ENCODE measurements at places on chromosomes 7 and 10.

DNA sequence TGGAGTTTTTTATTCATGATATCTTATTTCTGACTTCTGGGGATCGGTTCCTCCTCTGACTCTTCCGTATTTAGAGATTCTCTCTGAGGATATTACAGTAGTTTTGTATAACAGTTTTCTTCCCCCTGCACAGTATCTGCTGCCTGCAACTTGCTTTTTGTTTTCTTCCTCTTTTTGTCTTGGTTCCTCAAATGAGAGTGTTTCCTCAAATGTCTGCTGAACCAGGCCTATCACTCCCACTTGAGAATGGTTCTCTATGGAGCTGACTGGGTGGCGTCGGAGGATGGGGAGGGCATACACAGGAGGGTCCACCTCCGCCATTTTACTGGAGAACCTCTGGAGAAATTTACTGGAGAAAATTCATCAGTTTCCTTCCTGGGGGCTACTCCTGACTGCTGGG is 27.7 kb downstream of the ARHGAP22 start:
- no peak for DNase-seq

- DNase-seq, result no peak
Measured at GRCh38 chr10:43444323-43444722, 7.4 kb downstream of the ZNF487 start.

DNA sequence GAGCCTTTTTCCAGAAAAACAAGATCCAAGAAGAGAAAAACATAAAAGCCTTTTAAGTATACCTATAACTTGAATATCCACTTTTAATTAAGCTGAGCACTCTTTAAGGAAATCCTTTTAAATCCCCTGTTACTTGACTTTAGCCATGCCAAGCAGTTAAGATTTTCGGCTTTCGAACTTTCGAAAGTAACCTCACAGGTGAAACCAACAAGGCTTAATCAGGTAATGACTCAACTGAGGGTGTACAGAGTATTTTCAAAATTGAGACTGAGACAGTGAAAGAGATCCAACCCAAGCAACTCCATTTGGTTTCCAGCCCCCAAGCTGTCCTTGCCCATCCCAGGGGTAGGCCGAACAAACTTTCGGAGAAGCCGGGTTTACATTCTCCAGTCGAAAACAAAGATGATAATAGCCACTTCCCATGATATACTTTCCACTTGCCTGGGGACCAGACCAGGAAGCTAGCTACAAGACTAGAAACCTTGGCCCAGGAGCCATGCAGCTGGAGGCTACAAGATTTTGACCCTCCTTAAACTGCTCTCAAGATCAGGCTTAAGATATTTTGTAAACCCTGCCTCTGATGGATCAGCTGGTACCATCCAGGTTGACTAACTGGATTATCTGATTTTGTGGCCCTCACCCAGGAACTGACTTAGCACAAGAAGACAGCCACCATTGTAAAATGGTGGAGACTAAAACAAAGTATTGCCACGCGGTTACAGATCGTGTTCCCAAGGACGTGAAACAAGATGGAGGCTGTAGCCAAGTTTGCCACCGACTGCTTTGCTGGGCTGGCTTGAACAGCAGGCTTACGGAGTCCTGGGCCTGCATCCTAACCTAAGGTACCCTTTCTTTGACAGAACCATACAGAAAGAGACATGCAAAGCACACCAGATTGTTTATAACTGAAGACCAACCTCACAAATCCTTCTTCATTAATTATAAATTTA is 32.3 kb downstream of the C1GALT1 start:
- no peak for DNase-seq

- DNase-seq, result no peak
Measured at GRCh38 chr10:32882076-32882475, 76.0 kb downstream of the ITGB1 start.

GRCh38 chr7:74586258-74587175 is 71.0 kb upstream of the GTF2I start:
- no peak for DNase-seq

- DNase-seq, result peak; percentile 19
Measured at GRCh38 chr7:111268941-111269340, 178.0 kb downstream of the LRRN3 start.

DNA sequence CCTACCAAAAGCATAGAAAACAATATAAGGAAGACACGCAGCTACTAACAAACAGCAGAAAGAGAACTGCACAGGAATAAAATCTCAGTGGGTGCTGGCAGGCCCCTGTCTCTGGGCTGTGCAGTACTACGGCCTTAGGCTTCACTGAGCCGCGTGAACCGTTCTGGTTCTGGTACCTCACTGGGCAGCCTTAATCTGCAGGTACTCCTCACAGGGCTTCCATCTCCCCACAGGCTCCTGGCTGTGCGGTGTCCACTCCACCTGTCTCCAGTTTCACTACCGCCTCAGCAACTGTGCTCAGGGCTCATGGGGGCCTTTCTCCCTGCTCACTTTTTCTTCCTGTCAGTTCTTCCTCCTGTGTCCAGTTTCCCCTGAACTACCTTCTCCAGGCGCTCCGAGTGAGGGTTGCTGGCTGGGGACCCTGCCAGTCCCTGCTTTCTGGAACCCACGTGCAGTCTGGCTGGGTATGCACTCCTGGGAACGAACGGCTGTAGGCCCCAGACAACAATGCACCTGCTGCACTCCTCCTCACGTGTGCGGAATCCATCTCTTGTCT is 75.7 kb downstream of the VIPR2 start:
- DNase-seq, result no peak

GRCh38 chr10:76411729-76412435 is 980.5 kb downstream of the LRMDA start:
- DNase-seq, result no peak

DNA sequence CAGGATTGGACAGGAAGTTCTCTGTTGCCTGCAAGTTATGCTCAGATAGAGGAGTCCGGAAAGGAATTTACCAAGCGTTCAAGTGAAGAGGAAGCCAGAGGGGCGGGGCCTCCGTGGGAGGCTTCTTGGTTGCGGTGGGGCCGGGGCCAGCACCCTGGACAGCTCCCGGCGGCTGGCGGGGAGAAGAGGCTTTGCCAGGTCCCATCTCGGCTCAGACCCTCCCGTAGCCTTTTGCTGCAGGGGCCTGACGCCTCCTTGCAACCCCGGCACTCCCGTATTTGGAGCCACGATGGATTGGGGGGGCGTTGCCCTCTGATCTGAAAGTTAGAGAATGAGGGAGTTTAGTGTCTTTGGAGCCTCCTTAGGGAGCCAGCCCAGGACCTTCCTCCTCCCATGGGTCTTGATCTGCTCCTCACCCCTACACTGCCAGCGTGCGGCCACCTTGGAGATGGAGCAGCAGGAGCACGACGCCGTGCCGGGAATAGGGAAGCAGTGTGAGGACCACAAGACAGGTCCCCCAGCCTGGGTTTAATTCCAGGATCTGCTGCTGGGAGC is 3.1 kb upstream of the SLC18A3 start:
- DNase-seq, result peak; percentile 60

DNA sequence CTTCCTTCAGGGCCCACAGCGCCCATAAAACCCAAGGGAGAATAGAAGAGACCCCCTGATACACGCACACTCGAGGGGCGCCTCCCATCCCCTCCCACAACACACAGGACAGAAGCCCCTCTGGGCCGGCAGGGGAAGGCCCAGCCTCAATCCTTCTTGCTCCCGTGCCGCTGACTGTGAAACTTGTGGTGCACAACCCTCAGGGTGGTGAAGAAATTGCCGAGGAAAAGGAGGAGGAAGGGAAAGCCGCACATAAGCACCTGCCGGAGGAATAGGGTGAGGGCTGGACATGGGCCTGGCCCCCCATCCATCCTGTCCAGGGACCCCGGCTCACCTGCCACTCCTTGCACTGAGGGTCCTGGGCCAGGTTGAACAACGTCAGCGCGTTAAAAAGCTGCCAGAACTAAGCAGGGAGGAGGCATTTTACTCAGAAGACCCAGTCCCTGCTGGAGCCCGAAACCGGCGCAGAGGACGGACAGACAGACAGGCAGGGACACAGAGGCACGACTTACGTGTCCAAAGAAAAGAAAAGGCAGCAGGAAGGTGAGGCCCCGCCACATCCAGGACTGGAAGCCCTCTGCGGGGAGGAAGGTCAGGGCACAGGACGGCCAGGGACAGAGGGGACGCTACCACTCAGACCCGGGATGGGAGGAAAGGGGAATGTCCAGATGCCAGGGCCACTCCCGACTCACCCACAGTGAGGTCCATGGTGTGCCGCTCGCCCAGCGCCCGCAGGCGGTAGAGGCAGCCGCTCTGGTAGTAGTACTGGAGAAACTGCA is 7.2 kb downstream of the TMEM120A start:
- no peak for DNase-seq
